Calu3 (cell line): ENCODE measurements at places on chromosomes 5 and 9.

DNA sequence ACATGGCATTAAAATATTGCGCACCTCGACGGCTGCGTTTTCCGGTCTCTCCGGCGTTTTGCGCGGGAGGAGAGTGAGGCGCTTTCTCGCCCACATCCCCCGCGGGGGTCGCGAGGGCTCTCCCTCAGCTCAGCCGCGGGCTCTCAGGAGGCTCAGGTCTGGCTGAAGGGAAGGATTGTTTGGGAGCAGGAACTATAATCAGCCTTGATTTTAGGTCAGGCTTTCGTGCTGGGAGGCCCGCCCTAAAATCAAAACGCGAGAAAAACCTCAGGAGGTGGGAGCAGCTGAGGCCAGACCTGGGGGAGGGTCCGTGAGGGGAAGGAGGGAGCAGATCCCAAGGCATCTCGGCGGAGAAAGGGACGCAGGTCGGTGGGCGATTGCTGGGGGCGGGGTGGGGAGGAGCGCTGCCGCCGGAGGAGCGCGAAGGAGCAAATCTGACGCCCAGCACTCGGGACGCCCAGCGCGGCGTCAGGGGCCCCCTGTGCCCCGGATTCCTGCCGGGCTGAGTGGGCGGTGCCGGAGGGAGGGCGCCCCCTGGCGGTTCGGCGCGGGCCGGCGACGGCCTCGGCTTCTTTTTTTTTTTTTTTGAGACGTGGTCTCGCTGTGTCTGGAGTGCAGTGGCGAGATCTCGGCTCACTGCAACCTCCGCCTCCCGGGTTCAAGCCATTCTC is 18.7 kb upstream of the RNF130 start:
- DNase-seq, result peak; percentile 88

GRCh38 chr5:176899946-176900779 is 1.0 kb upstream of the HK3 start:
- no peak for DNase-seq

DNA sequence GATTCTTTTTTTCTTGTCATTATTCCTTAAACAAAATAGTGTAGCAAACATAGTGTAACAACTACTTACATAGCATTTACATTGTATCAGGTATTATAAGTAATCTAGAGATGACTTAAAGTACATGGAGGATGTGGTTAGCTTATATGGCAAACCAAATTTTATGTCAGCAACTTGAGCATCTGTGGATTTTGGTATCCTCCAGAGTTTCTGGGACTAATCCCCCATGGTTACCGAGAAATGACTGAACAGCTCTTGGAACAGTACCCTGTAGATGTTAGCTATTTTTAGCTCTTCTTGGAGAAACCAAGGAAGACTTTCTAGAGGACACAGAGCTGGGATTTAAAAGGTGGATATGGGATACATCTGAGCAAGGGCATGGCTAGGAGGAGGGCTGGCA is 157.6 kb upstream of the KLF4 start:
- DNase-seq, result no peak

DNA sequence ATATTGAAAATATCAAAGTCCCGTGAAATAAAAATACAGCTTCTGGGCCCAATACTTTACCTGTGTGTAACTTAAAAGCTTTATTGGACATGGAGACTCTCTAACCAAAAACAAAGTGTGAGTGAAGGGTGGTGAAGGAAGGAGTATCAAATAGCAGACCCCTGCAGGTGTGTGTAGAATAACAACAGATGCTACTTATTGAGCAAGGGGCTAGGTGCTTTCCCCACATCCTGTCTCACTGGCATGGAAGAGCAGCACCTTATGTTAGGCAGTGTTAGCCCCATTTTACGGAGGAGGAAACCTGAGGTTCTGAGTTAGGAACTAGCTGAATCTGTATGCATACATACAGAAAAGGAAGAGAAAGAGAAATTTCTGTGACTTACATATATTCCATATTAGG is 21.8 kb downstream of the SLIT3 start:
- no peak for DNase-seq

DNA sequence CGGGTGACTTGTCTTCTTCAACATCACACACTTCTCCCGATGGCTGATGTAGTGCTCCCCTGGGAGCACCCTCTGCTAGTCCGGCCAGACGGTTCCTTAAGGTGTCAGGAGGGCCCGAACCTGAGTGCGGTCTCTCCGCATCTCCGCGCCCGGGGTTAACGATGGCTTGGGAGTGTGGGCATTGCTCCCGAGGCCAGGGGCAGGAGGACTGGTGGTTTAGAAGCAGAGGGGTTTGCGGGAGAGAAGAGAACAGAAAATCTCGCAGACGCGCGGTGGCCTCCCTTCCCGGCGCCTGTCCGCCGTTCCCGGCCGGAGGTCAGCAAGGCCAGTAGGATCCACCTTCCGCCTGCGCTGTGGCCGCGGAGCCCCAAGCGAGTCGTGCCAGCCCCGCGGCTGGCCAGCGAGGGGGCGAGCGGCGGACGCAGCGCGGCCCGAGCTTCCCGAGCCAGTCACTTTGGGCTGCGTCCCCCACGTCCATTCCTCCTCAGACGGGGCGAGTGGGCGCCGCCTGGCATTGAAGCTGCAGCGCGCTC is 700 bp downstream of the CDO1 start:
- no peak for DNase-seq

DNA sequence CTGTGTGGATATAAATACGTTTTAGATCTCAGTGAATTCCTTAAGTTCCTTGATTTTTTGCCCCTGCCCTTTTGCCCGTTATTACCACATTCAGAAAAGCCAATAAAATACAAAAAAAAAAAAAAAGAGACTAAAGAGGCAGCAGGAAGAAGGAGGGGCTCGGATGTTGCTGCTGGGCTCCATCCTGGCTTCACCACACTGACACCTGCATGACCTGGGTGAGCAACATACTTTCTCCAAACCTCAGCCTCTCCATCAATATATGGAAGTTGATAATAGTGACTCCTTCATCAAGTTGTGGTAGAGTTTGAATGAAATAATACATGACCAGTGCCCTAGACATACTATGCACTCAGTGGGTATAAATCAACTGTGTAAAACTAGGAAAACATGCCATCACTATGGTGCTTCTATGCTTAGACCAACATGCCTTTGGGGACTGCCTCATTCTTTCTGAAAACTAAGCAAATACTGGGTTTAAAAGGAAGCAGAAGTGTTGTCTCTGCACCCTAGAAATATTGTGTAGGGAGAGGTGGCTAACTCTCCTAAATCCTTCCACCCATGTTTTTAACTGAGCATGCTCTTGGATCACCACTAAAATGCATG is 243.0 kb downstream of the PIK3R1 start:
- DNase-seq, result peak; percentile 30

DNA sequence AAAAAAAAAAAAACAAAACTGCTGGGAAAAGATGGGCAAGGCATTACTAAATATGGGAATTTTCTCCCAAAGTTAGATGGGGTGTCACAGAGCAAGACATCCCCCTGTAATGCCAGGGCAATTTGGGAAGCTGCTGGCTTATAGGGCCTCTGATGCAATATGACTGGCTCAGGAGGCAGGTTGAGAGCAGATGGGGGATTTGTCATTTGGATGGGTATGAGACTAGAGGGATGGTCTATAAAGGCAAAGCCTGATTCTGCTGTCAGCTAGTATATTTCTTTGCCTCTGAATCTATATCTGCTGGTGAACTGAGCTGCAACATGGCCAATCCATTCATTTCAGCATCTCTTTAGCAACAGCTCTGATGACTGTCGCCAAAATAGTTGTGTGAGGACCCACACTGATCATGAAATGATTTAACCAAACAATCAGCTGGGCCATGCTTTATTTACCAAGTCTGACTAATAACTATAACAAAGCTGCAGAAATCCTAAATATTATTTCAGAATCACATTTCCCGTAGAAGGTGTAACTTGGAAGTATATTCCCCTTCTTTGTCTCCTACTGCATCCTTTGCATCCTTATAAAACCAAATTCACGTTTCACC is 455.1 kb upstream of the ZNF608 start:
- DNase-seq, result no peak

DNA sequence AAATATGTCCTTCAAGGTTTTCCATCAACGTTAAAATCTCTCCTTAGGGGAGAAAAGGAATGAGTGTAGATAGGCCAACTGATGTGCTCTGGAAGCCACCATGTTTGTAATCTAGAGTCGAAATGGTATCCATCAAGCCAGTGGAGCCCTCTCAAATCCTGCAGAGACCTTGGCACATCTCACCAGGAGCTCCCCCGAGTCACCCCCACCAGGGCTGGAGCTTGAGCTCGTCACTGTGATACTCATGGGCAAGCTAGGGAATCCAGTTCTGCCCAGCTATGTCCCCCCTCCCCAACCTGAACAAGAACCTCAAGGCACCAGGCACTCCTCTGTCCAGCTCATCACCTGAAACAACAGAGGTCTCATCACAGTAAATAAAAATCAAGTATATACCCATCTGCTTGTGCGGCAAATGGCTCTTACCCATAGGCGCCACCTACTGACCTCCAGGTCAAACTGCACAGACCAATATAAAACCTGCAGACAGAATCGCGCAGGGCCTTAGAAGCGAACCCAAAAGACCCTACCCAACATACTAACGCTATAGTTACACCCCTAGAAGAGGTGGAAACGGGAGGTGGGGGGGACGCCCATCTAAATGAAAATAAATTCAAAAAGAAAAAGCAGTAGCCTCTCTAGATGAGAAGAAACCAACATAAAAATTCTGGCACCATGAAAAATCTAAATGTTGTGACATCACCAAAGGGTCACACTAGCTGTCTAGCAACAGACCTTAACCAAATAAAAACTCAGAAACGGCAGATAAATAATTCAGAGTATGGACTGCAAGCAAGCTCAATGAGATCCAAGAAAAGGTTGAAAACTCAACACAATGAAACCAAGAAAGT is 75.0 kb downstream of the TTC39B start:
- no peak for DNase-seq

DNA sequence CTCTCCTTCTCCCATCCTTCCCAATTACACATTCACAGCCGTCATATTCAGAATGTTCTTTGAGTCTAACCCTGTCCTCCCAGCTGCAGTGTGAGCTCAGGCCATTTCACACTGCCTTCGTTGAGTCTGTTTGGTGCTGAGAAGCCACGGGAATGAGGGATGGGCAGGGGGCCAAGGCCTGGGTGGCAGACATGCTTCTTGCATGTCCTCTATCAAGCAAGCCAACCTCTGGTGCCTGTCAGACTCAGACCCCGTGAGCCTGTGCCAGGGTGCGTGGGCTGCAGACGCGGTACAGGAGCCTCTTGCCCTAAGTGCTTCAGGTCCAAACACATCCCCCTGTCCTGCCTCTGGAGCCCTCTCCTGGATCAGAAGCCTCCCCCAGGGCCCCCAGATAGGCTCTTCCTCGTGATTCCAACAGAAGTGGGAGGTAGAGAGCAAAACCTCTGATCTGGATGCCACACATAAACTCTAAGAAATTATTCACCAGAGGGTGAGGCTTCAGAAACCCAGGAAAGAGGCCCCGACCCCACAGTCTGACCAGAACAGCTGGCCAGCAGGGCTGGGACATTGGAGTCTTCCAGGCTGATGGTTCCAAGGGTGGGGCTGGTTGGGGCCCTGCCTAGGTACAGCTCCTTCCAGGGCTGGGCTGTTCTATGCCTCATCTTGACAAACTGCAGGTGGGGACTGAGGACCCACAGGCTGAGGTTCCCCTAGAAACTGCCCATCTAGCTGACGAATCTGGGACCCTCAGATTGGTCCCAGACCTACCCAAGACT is 46.7 kb upstream of the CDKN2AIPNL start:
- DNase-seq, result no peak

- peak; percentile 19 for DNase-seq
These were observed 276.5 kb downstream of the ARHGEF28 start for GRCh38 chr5:73902327-73903051.

GRCh38 chr5:133113331-133114061 is 61.7 kb downstream of the HSPA4 start:
- DNase-seq, result no peak

DNA sequence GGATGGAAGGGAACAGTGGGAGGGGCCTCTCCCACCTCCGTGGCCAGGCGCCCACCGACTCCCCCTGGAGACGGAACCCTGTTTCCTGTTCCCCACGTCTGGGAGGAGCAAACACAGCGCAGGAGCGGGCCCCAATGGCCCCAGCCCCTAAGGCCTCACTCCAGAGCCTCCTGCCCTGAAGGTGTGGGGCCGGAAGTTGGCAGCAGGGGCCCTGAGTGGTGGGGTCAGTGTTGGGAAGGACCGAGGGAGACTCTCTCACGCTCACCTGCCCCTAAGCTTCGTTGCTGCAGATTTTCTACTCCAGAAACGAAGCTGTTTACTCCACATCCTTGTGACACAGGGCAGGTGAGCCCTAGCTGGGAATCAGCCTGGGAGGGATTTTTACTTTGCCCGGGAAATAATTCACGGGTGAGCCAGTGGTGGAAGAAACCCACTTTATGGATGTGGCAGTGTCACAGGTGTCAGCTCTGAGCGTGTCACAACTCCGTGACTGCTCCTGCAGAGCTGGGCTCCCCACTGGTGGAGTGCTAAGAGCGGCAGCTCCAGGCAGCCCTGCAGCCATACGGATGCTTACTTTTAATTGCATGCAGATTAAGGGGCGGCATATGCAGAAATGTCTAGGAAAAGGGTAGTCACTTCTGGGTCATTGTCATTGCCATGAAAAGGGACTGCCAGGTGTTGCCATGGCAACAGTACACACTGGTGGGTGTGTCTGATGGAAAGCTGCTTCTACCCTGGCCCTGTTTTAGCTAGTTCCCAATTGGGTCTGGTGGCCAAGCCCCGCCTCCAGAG is 77.5 kb upstream of the OLFM1 start:
- no peak for DNase-seq
